Neural crest cell (in vitro differentiated cells): ENCODE measurements at places on chromosomes 11 and 22.

GRCh38 chr22:20232781-20233180 lies 35.3 kb downstream of the RTN4R start:
- no peak for DNase-seq
- peaks cover 9% of the 10 kb centered on the region for H3K4me1 ChIP-seq
- no peaks in the 10 kb centered on the region for H3K36me3 ChIP-seq
- H3K4me3 ChIP-seq, result no peak overlapping the region
- no peak overlapping the region for H3K27ac ChIP-seq

- H3K4me1 ChIP-seq, result no peaks in the 10 kb centered on the region
- H3K27ac ChIP-seq, result no peak overlapping the region
- no peak for DNase-seq
- no peaks in the 10 kb centered on the region for H3K36me3 ChIP-seq
These were observed 216.5 kb upstream of the PLET1 start for GRCh38 chr11:112477152-112477551.

DNA sequence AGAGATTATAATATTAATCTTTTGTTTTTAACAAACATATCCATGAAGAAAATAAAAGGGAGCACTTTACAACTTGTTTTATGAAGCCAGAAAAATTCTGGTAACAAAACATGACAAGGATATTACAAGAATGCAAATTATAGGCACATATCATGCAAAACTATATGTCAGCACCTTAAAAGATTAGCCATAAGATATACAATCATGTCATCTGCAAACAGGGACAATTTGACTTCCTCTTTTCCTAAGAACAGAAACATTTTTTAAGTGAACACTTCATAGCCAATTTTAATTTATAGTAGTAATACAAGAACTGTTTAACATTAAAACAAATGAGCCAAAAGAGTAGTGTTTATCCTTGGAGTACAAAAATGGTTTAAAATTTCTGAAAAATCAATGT lies 916.5 kb upstream of the CNTN5 start:
- peaks cover 3% of the 10 kb centered on the region for H3K4me1 ChIP-seq
- no peaks in the 10 kb centered on the region for H3K36me3 ChIP-seq
- H3K27ac ChIP-seq, result no peak overlapping the region
- no peak for DNase-seq

DNA sequence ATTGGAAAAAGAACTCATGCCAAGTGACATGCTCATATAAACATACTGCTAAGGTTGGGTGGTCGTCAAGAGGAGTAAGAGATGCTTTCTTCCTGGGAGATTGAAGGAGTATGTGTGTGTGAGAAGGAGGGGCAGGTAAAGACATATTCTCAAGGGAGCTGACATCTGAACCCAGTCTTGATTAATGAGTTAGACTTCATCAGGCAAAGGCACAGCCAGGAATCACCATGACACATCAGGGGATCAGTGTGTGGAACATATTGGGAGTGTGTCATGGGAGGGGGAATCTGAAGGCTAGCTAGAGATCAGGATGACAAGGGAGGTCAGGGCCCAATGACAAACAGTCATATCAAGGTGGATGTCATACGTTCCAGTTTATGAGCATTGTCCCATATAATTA lies 14.9 kb downstream of the CNTF start:
- H3K27ac ChIP-seq, result no peak overlapping the region
- no peaks in the 10 kb centered on the region for H3K36me3 ChIP-seq
- no peak overlapping the region for H3K4me3 ChIP-seq
- H3K27me3 ChIP-seq, result no peaks in the 10 kb centered on the region
- no peak for DNase-seq

GRCh38 chr11:20861322-20861721 lies 191.9 kb downstream of the NELL1 start:
- H3K27me3 ChIP-seq, result peaks cover 2% of the 10 kb centered on the region
- H3K4me3 ChIP-seq, result no peak overlapping the region
- no peaks in the 10 kb centered on the region for H3K36me3 ChIP-seq
- H3K27ac ChIP-seq, result no peak overlapping the region
- DNase-seq, result no peak

DNA sequence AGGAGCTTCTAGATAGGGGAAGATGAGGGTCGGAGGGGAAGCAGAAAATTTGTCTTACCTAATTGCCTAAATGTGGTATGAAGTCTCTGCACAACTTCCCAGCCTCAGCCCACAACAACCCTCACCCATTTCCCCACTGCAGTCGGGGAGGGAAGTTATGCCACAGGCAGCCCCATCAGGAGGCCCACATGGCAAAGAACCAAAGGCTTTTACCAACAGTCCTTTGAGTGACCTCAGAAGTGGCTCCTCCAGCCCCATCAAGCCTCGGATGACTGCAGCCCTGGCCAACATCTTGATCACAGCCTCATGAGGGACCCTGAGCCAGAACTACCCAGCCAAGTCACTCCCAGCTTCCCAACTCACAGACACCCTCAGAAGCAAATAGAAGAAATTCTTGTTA lies 54.8 kb downstream of the CHST1 start:
- no peak for DNase-seq
- no peak overlapping the region for H3K27ac ChIP-seq
- peaks cover 10% of the 10 kb centered on the region for H3K4me1 ChIP-seq
- no peak overlapping the region for H3K4me3 ChIP-seq
- peaks cover 11% of the 10 kb centered on the region for H3K27me3 ChIP-seq

- peaks cover 3% of the 10 kb centered on the region for H3K36me3 ChIP-seq
- H3K27ac ChIP-seq, result no peak overlapping the region
- DNase-seq, result peak; percentile 61
- peaks cover 20% of the 10 kb centered on the region for H3K27me3 ChIP-seq
- H3K4me3 ChIP-seq, result no peak overlapping the region
These were observed 13.2 kb downstream of the OTUB1 start for GRCh38 chr11:63999349-64000025.

GRCh38 chr11:25908726-25909125 lies 423.2 kb upstream of the ANO3 start:
- H3K27me3 ChIP-seq, result no peaks in the 10 kb centered on the region
- DNase-seq, result no peak

- no peak overlapping the region for H3K27ac ChIP-seq
- H3K4me3 ChIP-seq, result no peak overlapping the region
- peak; percentile 24 for DNase-seq
- H3K27me3 ChIP-seq, result peaks cover 26% of the 10 kb centered on the region
- peaks cover 39% of the 10 kb centered on the region for H3K4me1 ChIP-seq
- no peaks in the 10 kb centered on the region for H3K36me3 ChIP-seq
These were observed 603 bp upstream of the ZFTA start for GRCh38 chr11:63769042-63769713.

- no peak overlapping the region for H3K4me3 ChIP-seq
- H3K36me3 ChIP-seq, result peaks cover 6% of the 10 kb centered on the region
- H3K4me1 ChIP-seq, result peaks cover 4% of the 10 kb centered on the region
- H3K27me3 ChIP-seq, result no peaks in the 10 kb centered on the region
- peak overlapping the region; percentile 85 for H3K27ac ChIP-seq
- no peak for DNase-seq
These were observed 122.3 kb upstream of the BID start for GRCh38 chr22:17896586-17896985.

DNA sequence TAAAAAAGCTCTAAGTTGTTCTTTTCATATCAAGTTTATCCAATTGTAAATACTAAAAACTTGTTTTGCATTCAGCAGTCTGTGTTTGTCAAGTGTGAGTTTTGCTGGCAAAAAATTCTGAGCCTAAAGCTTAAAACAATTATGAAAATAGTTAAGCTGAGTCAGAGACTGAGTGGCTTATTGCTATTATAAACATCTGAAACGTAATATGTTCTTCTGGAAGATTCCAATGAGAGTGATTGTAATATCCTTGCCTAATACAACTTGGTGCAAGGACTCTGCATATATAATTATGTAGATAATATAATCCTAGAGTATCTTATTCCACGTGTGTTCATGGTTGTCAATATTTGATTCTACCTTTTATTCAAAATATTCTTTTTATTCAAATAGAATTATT lies 14.1 kb upstream of the NUP50 start:
- no peaks in the 10 kb centered on the region for H3K4me1 ChIP-seq
- no peak overlapping the region for H3K4me3 ChIP-seq
- peaks cover 4% of the 10 kb centered on the region for H3K36me3 ChIP-seq

- H3K4me1 ChIP-seq, result peaks cover 7% of the 10 kb centered on the region
- H3K27me3 ChIP-seq, result peaks cover 79% of the 10 kb centered on the region
- H3K27ac ChIP-seq, result no peak overlapping the region
- no peak overlapping the region for H3K4me3 ChIP-seq
- no peaks in the 10 kb centered on the region for H3K36me3 ChIP-seq
These were observed 10.5 kb downstream of the SCN4B start for GRCh38 chr11:118142081-118142480.

DNA sequence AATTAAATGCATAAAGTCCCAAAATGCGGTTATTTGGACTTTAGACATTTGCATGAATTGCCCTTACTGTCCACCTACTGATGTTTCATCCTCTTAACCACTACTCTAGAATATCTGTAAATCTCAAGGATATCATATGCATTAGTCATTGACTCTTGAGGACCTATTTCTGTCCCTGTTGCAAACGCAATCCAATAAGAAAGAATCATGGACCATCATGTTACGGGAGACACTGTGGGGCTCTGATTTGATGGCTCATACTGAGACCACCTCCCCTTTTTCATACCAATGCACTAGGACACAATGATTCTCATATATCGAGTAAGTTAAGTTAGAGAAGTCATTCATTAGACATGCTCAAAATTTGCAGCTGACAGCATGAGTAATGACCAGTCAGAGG lies 14.4 kb downstream of the POU2AF2 start:
- no peaks in the 10 kb centered on the region for H3K4me1 ChIP-seq
- H3K4me3 ChIP-seq, result no peak overlapping the region
- no peaks in the 10 kb centered on the region for H3K36me3 ChIP-seq

GRCh38 chr11:123797541-123797940 lies 8.6 kb downstream of the OR6M1 start:
- no peaks in the 10 kb centered on the region for H3K36me3 ChIP-seq
- no peaks in the 10 kb centered on the region for H3K4me1 ChIP-seq

GRCh38 chr11:110508786-110509185 lies 79.0 kb downstream of the FDX1 start:
- no peaks in the 10 kb centered on the region for H3K4me1 ChIP-seq
- no peak overlapping the region for H3K4me3 ChIP-seq
- H3K36me3 ChIP-seq, result no peaks in the 10 kb centered on the region
- no peaks in the 10 kb centered on the region for H3K27me3 ChIP-seq

DNA sequence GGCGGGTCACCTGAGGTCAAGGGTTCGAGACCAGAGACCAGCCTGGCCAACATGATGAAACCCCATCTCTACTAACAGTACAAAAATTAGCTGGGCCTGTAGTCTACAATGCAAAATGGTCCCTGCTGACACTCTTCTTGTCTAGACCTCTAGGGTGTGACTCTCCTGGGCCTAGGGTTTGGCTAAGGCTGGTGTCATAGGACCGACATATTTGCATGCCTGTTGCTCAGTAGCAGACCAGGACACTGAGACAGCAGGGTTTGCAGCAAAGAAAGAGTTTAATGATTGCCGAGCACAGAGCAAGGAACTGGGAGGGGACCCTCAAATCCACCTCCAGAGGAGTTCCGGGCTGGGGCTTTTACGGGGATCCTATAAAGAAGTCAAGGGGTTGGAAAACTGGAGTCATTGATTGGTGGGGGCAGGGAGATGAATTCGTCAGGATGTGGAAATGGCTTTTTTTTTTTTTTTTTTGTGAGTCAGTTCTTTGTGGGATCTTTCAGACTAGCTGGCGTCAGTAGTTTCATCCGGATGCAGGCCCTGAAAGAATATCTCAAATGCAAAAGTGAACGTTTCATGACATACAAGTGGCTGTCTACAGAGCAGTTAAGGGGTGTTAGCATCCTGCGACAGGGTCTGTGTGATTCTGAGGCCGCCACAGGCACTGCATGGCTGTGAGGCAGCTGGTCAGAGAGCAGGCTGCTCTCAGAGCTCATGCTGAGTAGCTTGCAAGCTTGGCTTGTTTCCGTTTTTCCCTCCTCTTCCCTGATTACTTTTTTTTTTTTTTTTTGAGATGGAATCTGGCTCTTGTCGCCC lies 27.2 kb upstream of the A4GALT start:
- peak overlapping the region; percentile 31 for H3K4me3 ChIP-seq
- H3K27ac ChIP-seq, result peak overlapping the region; percentile 65
- DNase-seq, result no peak
- peaks cover 26% of the 10 kb centered on the region for H3K4me1 ChIP-seq
- peaks cover 3% of the 10 kb centered on the region for H3K36me3 ChIP-seq

DNA sequence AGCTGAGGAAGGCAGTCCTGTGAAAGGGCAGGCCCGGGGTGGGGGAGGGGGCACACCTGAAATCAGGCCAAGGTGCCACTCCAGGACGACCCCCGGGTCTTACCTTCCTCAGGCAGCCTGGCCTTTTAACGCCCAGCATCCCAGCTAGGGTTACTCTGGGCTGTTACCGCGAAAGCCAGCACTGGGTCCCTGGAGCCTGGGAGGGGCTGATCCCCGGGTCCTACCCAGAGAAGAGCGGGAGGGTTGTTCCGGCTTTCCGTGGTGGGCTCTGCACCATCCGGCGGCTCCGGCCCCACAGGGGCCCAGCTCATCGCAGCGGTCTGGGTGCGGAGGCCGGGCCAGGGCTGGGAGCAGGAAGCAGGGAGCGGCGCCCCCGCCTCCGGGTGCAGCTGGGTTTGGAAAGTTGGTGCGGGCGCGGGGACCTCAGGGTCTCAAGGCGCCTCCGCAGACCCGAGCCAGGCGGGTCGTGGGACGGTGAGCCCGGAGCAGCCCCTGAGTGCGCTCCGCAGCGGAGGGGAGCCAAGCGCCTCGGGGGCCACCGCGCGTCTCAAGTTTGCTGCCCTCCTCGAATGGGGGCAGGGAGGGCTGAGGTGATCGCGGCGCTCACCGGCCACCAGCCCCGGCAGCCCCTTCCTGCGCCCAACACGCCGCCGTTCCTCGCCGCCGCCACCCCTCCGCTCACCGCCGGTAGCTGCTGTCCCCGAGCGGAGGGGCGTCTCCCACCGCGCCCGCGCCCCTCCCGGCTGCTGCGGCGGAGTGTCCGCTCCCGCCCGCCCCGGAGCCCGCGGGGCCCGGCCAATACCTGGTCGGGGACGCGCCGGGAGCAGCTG lies 831 bp downstream of the CHST1 start:
- DNase-seq, result no peak
- H3K27ac ChIP-seq, result no peak overlapping the region
- H3K4me1 ChIP-seq, result peaks cover 43% of the 10 kb centered on the region
- H3K27me3 ChIP-seq, result peaks cover 70% of the 10 kb centered on the region

DNA sequence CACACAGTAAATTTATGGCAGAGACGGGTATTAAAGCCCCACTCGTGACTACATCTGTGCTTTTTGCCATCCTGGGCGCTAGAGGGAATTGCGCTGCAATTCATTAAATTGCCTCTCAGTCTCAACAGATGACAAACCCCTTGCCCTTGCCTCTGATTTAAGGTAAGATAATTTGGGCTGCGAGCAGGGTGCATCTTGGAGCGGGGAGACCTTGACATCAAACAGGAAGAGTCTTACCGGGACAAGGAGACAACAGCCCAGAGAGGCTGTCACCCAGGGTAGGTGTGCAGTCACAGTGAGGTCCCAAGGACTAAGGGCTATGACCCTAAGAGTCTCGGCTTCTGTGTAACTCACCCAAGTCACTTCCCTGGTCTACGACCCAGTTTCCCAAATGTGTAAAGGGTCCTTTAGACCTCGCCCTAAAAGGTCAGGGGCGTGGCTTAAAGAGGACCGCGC lies 449 bp upstream of the TOM1 start:
- no peaks in the 10 kb centered on the region for H3K27me3 ChIP-seq
- H3K4me1 ChIP-seq, result peaks cover 13% of the 10 kb centered on the region
- H3K36me3 ChIP-seq, result no peaks in the 10 kb centered on the region
- no peak for DNase-seq
- peak overlapping the region; percentile 92 for H3K27ac ChIP-seq

GRCh38 chr11:63672936-63673539 lies 1.9 kb upstream of the ATL3 start:
- peaks cover 6% of the 10 kb centered on the region for H3K4me1 ChIP-seq
- peaks cover 4% of the 10 kb centered on the region for H3K27me3 ChIP-seq
- DNase-seq, result no peak
- peak overlapping the region; percentile 52 for H3K4me3 ChIP-seq
- no peak overlapping the region for H3K27ac ChIP-seq
- H3K36me3 ChIP-seq, result no peaks in the 10 kb centered on the region

GRCh38 chr11:65388731-65389130 lies 2.3 kb downstream of the FRMD8 start:
- no peaks in the 10 kb centered on the region for H3K27me3 ChIP-seq
- no peak for DNase-seq
- no peaks in the 10 kb centered on the region for H3K36me3 ChIP-seq
- H3K27ac ChIP-seq, result no peak overlapping the region
- peaks cover 44% of the 10 kb centered on the region for H3K4me1 ChIP-seq
